ENCODE measurements at places on chromosomes 6 and 20.

GRCh38 chr6:36844232-36845170 lies 5.3 kb upstream of the CPNE5 start:
- no peak for DNase-seq

GRCh38 chr6:170433163-170434116 lies 119.7 kb downstream of the PSMB1 start:
- no peak for DNase-seq

DNA sequence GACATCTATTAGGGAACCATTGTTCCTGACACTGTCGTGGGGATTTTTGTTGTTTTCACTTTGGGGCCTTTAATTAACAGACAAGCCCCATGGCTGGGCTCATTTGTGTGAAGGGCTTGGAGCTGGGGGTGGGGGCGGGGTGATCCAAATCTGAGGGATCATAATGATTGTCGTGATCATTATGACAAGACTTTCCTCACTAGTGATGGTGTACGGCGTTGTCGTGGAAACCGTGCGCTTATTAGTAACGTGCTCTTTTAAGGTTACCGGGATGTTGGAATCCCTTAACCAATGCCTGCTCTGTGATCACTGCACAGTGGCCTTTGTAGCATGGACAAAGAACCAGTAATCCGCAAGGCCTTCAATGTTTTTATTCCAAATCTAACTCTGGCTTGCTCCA lies 18.6 kb downstream of the PDYN start:
- no peak for DNase-seq

GRCh38 chr6:101482606-101483005 lies 89.1 kb downstream of the GRIK2 start:
- no peak for DNase-seq
